ENCODE measurements at places on chromosomes 2 and 18.

- DNase-seq: no peak
Observed at GRCh38 chr2:175293776-175294175, 112.3 kb upstream of the ATP5MC3 start.

GRCh38 chr2:234240917-234241316 lies 190.4 kb downstream of the SPP2 start:
- DNase-seq: no peak

GRCh38 chr18:57107140-57107832 lies 39.6 kb upstream of the BOD1L2 start:
- peak; percentile 16 for DNase-seq

DNA sequence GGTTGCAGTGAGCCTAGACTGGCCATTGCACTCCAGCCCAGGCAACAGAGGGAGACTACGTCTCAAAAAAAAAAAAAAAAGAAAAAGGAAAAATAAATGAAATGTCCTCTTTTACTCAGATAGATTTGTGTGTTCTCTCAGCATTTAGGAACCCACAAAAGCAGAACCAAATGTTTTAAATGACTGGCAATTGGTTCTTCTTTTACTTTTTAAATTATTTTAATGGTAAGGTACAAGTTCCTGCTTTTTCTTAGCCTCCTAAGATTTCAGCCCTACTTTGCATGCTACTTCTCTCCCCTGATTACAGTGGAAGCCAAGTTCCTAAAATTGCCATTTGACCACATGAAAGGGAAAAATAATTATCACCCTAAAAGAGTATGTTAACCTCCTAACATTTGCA lies 23.5 kb downstream of the SRSF7 start:
- no peak for DNase-seq

DNA sequence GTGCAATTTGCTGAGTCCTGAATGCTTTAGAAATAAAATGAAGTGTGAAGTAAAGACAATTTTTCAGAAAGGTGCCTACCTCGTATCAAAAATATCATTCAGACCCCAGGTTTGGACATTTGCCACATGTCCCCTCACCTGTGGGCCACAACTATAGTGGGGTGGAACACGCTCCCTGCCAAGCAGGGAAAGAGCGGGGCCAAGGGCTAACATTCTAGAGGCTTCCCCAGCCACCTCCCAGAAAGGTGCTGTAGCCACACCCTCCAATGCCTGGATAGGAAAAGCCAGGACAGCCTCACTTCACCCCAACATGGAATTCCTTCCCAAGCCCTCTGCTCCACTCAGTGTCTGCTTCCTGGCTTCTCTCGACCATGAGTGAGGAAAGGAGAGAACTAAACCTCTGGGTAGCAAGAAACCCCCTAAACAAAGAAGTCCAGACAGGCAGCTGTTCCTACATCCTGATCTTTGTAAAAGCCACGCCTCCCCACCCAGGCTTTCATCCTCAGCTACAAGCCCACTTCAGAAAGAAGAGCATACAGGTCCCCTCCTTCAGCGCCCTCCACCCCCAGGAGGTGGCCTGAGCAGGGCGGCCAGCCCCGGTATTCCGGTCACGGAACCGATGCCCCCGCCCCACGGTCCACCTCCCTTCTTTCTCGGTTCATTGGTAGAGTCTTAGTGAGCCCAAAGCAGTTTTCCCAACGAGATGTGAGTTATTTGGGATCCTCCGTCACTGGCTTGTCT lies 2.1 kb downstream of the COL6A3 start:
- DNase-seq: no peak

- no peak for DNase-seq
Observed at GRCh38 chr2:42906111-42906556, 113.8 kb upstream of the HAAO start.

DNA sequence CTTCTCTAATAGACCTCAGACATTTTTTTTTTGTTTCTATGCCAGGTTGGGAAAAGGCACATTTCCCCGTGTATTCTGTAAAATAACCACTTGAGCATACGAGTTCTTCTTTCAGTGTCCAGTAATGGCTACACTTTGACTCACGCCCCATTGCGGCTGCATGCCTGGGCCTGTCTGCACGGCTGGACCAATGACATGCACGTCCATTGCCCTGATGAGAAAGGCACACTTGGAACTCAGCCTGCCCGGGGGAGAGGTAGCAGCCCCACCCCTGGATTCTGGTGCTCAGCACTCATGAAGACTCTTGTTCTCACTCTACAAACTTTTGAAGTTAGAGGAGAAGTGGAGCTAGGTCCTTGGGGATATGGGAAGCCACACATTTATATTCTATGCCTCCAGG lies 5.8 kb downstream of the PCARE start:
- DNase-seq: no peak

GRCh38 chr2:179890666-179891065 lies 29.3 kb upstream of the ZNF385B start:
- no peak for DNase-seq

DNA sequence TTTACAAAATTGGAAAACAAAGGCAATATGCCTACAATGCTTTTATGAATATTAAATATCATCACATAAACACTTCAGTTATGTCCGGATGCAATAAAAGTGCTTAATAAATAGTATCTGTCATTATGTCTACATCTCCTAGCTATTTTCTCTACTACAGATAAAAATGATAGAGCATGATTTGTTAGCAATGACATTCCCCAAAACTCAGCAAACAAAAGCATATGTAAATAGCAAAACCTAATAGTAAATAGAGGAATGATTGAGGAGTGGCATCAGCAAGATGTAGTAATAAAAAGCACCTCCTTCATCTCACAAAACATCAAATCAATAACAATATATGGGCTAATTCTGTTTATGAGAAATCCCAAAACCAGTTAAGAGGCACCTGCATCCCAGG lies 46.5 kb upstream of the COL5A2 start:
- no peak for DNase-seq

DNA sequence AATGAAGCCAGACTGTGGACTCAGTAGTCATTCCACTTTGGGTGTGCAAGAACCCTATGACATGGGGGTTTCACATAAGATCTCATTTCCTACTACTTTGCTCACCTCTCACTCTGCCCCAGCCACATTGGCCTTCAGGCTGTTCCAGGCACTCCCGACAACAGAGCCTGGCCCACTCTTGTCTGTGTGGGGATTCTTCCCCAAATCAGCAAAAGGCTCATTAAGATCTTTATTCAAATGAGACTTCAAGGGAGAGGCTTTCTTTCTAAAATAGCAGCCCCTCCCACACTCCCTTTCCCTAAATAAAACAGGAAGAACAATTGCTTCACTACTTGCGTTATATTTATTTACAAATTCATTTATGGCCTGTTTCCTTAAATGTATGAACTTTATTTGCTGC lies 3.5 kb upstream of the CDC42EP3 start:
- DNase-seq: no peak

DNA sequence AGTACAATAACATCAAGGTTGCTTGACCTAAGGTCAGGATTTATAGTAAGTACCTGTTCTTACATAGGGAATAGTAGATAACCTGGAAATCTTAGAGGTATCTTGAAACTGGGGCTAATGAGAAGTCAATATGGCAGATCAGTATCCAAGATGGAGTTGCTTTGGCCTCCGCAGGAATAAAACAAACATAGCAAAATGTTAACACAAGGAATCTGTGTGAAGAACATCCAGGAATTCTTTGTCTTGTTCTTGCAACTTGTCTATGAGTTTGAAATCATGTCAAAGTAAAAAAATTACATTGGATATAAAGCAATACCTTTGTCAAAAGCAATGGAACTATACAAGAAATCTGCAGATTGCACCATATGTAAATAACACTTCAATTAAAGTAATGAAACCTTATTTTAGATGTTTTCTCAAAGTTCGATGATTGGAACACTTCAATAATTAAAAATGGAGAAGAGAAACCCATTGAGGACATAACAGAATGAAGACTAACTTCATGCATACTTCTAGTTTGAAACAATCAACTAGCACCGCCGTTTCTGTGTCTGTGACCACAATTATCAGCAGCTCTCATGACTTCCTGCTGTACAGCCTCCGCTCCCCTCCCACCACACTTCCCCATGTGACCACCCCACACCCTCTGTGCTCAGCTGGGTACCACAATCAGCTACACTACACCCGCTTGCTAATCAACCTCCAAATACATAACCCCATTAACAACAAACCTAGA lies 27.6 kb downstream of the C2orf76 start:
- DNase-seq: no peak

DNA sequence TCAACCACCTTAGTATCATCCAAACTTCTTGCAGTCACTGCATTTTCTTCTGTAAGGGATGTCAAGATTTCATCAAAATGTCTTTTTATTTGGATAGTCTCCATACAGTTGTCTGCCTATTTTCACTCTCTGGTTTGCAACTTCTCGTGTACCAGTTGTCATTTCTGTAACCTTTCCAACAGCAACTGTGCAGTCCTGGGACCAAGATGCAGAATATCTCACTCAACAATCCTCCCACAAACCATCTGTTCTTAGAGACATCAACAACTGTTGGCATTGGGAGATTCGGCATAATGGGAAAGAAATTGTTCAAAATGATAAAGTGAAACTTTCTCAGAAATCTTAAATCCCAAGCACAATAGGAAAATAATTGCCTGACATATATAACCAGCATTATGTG lies 933.6 kb upstream of the SLC39A10 start:
- DNase-seq: no peak

Data from neural crest cell (in vitro differentiated cells).